ENCODE measurements at places on chromosomes 7 and 10. TPM values are rescaled to one million over a fixed set of nuclear protein-coding genes. Genes with fewer than 3 reads are reported as not detected.

DNA sequence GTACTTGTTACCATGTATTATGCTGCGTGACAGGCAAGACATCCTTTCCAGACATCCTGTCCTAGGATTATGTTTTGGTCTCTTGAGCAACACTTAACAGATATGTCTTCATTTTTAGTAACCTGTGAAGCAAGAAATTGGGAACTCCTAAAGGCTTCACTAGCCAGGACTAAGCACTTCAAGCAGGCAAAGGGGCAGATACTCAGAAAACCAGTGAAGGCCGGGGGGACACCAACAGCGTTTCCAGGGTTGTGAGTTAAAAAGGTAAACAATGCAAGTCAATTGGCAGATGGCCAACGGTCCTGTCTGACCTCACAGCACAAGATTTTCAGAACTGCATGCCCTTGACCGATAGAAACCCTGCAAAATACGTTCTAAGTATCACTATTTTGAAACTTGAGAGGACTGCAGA lies 77.6 kb upstream of the SFMBT2 start:
- DNase-seq, result no peak

TEX47 gene
- not detected for total RNA-seq

DNA sequence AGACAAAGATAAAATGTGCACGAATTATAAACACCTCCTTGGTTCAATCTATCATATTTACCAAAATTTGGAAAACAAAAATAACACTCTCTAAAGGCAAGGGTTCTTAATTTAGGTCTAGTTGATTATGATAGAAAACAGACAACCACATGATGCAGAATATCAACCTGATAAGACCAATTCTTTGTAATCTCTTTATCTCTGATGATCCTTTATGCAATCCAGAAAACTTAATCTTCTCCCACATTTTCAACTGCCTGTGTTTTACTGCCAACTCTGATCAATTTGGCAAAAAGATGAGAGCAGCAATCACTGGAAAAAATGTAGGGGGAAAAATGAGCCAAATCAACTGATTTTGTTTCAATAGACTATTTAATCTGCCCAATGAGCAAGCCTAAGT lies 148.5 kb downstream of the LRRN3 start:
- no peak for DNase-seq

DNA sequence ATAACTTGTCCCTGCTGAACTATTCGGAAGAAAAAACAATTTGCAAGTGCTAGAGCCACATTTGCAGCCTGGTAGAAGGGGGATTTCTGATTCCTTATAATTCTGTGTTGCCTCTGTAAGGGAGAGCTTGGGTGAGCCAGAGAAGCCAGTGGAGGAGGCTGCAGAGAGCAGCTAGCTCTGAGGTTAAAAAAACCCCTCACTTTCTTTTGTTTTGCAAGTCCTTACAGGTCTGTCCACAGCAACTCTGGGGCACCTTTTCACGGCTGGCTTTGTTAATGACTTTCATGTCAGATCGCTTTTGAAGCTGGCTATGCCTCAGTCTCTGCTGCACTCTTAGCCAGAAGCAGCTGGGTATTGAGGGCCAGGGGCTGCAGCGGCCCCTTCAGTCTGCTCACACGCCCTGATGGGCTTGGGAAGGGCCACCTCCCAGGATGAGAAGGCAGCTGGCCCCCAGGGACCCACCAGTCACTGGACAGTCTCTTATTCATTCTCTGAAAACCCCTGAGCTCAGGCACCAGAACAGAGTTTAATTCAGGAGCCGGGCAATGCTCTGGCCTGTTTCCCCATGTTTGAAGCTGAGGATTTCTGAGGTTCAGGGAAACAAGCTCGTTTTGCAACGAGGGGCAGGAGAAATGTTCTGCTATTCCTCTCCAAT lies 30.9 kb downstream of the TRIM8 start:
- DNase-seq, result no peak

DNA sequence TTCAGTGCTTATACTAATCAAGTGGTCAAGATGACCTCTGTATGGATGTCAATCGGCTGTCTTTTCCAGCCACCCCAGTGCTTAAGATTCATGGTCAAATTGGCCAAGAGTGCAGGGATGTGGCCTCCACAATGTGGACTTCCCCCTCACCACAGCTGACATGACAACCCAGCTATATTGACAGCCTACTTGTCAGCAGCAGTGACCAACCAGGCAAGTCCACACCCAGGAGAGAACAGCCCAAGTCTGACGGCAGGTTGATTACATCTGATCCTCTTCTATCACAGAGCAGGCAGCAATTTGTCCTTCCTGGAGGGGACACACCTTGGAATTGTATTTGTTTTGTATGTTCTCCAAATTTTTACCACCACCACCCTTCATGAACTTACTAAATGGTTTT lies 8.2 kb upstream of the ERVW-1 start:
- no peak for DNase-seq

DNA sequence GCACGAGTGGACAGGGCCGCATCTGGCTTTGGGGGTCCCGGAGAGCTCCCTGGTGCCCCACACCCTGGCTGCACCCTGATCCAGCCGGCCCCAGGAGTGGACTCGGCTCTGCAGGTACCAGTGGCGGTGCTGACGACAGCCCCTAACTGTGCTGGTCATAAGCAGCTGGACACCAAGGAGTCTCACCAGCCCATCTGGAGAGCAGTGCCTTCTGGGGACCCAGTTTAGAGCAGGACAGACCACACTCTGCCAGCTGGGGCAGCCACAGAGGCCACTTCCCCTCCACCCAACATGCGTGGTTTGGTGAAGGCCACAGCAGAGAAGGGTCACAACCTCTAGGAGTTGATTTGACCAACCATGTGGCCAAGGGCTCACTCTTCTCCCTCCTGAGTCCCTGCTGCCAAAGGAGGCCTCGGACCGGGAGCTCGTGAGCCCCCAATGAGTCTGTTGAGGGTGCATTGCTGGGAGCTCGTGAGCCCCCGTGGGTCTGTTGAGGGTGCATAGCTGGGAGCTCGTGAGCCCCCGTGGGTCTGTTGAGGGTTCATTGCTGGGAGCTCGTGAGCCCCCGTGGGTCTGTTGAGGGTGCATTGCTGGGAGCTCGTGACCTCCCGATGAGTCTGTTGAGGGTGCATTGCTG lies 16.0 kb upstream of the INPP5A start:
- DNase-seq, result no peak

DNA sequence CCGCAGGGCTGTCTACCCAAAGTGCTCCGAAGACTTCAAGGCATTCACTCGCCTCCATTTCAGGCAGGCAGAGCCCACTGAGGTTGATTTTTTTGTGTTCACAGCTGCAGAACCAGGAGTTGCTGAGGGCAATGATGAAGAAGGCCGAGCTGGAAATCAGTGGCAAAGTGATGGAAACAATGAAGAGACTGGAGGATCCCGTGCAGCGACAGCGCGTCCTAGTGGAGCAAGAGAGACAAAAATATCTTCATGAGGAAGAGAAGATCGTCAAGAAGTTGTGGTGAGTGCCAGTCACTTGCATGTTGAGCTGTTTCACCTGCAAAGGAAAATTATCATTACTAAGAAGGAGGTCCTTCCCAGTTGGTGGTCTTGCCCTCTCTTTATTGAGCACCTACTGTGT lies 210.5 kb downstream of the ARHGAP21 start:
- DNase-seq, result no peak

DNA sequence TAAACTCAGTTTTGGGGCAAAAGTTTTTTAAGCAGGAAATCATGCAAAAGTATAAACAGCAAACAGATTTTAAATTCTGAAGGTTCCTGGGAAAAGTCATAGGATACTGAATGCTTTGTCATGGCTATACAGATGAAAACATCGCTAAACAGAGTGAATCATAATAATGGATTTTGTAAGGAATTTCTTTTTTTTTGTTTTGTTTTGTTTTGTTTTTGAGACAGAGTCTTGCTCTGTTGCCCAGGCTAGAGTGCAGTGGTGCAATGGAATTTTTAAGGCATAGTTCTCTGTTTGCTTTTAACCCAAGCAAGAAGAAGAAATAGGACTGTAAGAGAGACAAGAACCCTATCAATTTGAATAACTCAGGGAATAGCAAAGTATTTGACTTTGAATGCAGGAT lies 285.3 kb downstream of the NRG3 start:
- DNase-seq, result no peak

DNA sequence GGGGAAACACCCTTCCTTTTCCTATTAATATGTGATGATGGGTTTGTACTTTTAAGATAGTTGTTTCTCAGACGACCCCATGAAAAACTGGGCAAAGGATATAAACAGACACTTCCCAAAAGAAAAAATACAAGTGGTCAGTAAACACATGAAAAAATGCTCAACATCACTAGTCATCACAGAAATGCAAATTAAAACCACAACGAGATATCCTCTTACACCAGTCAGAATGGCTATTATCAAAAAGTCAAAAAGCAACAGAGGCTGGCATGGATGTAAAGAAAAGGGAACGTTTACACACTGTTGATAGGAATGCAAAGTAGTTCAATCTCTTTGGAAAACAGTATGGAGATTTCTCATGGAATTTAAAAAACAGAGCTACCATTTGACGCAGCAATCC lies 111.4 kb upstream of the ZEB1 start:
- no peak for DNase-seq

PAPOLB gene
- total RNA-seq, result not detected

SMKR1 gene
- 1.7 TPM for total RNA-seq

DNA sequence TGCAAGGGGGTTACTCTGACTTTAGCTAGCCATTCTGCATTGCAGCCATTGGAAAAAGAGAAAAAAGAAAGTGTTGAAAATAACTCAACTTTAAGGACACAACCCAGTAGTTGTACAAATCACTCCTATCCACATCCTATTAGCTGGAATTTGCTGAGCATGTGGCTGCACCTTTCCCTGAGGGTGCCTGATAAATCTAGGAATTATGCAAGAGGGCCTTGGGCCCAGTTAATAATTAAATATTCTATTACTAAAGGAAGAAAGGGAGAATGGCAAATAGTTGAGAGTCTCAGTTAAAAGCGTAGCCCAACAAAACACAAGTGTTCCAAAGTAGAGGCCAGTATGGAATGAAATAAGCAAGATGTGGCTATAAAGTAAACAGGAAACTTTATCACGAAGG lies 200.9 kb upstream of the CNTNAP2 start:
- no peak for DNase-seq

FAM107B gene
- total RNA-seq, result 17.0 TPM

SPDYE9 gene
- not detected for total RNA-seq

GRCh38 chr7:142506601-142507000 lies 242.7 kb upstream of the PRSS1 start:
- no peak for DNase-seq

- no peak for DNase-seq
Observed at GRCh38 chr10:85047979-85048378, 719.6 kb downstream of the CCSER2 start.

FRA10AC1 gene
- 12.0 TPM for total RNA-seq

DNA sequence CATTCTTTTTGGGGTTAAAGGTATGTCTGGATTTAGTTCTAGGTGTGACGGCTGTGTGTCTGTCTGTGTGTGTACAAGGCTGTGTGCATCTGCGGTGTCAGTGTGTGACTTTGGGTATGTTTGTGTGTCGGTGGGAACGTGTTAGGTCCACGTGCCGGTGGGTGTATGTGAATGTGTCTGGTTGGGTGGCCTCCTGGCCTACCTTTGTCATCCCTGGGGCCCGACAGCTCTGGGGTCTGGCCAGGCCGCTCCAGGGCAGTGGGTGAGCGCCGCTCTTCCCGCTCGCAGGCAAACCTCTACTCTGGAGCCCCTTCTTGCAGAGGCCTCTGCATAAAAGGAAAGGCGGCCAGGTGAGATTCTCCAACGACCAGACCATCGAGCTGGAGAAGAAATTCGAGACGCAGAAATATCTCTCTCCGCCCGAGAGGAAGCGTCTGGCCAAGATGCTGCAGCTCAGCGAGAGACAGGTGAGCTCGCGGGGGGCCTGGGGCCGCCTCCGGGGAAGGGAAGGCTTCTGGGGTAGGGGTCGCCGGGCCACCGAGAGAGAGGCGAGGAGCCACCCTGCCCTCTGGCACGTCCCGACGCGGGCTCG lies 2.4 kb downstream of the HHEX start:
- DNase-seq, result no peak

DNA sequence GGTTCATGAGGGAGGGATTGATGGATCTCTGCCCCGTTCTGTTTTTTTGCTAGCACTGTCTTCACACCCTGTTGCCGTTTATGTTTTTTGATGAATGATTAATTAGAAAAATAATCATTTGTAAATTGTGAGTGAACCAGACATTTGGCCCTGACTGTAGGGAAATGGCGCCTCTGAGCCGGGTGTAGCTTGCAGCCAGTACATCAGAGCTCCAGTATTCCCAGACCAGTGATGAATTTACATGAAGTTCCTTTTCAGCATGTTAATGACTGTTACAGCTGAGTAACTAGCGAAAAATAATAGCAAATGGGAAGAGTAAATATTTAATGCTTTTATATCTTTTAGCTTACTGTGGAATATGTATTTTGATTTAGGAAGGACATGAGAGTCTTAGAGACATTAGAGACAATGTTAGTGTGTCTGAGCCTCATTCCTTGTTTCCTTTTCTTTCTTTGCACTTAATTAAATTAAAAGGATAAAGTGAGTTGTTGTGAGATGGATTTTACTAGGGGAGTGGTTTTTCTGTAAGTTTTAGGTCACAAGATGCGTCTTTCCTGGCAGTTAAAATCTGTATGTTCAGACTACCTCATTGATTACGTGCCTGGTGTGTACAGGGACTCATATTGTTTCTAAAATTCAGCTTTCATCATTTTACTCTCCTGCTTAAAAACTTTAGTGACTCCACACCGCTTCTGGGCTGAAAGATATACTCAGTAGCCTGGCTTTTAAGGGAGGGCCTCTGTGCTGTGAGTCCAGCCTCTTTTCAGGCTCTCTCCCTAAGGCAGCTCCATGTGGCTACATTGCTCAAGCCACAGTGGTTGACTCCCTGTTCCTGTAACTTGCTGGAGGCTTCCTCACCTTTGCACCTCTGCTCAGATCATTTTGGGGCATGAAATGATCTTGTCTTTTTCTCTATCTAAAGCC lies 86.4 kb downstream of the AUTS2 start:
- DNase-seq, result no peak

GPR85 gene
- total RNA-seq, result 0.19 TPM

TMEM236 gene
- total RNA-seq, result 0.04 TPM

WASHC2C gene
- total RNA-seq, result 19.2 TPM

COPS6 gene
- 66.1 TPM for total RNA-seq

GRCh38 chr7:51114501-51114900 lies 202.1 kb downstream of the COBL start:
- no peak for DNase-seq

CTAGE6 gene
- not detected for total RNA-seq

GRCh38 chr7:15543256-15543655 lies 18.6 kb downstream of the AGMO start:
- DNase-seq, result no peak

DNA sequence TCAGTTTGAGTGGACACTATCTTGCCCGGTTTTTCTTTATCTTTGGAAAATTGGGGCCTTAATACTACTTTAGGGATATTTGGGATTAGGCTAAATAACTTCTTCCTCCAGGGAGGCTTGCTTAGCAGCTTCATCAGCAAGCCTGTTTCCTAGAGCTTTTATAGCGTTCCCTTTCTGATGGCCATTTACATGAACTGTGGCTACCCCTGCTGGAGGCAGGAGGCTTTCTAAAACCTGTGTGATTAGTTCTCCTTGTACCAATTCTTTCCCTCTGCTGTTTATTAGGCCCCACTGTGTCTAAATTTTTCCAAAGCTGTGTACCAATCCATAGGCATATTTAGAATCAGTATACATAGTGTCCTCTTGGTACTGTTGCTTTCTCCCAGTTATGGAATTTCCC lies 61.7 kb upstream of the CNTNAP2 start:
- no peak for DNase-seq

Measured in esophagus squamous epithelium (tissue), 5 donors.